Head of caudate nucleus (tissue), 42 donors: ENCODE measurements at places on chromosomes 6 and 20.

DNA sequence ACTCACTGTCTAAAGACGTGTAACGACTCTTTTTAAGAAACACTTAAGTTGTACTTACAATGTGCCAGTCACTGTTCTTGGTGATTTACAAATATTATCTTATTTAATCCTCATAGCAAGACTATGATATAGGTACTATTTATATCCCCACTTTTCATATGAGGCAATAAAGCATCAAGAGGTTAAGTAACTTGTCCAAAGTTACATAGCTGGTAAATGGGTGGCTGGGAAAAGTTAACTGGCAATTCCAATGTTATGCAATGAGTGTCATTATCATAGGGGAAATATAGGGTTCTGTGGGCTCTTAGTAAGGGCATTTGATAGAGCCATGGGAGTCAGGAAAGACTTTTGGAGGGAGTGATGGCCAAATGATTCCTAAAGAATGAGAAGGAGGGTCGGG is 21.4 kb upstream of the RIPOR2 start:
- DNase-seq = no peak

DNA sequence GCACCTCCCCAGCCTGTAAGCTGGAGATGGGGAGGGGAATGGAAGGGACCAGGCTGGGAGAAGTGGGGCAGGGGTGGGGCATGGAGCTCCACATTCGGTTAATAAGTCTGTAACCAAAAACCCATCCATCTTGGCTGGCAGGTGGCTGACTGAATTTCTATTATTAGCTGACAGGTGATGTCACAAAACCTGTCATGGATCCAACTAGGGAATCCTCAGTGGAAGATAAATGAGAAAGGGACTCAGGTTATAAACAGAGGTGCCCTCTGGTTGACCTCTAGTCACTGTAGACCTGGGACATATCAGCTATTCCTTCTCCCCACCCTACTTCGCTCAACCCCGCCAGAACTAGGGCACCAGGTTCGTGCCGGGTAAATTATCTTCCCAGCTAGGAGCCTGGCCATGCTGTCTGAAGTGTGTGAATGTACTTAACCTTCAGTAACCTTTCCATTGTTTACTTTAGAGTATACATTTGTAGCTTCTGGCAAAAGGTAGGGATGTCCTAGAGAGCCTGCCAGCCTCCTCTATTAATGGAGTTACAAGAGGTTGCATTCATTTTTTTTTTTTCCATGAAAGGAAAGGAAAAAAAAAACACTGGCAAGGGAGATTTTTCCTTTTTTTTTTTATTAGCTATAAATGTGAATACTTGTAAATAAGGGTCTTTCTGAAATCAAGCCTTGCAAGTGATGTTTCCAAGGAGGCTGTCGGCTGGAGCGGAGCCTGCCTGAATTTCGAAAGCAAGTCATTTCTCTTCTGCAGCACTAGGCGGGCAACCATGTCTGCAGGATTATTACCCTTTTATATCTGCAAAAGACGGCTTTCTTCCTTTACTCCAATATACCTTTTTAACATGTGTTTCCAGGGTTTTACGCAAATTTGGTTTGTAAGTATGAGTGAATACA is 135.9 kb downstream of the TMEM242 start:
- DNase-seq = no peak

DNA sequence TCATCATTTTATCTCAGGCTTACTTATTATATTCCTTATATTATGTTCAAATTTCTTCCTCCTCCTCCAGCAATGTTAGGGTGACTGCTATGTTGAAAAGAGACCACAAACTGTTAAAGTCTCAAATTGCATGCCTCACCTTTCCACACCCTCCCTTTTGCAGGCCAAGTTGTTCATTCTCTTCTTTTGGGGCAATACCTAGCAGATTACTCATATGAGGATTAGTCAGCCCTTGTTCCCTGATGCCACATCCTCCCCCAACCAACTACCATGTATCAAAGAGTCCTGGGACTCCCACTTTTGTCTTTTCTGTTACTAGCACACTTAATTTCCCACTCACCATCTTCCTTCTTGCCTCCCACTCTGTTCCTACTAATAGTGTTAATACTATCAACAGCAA is 434.7 kb downstream of the BCKDHB start:
- DNase-seq = peak; percentile 47

GRCh38 chr20:34385464-34385863 is 22.4 kb downstream of the ITCH start:
- DNase-seq = no peak

DNA sequence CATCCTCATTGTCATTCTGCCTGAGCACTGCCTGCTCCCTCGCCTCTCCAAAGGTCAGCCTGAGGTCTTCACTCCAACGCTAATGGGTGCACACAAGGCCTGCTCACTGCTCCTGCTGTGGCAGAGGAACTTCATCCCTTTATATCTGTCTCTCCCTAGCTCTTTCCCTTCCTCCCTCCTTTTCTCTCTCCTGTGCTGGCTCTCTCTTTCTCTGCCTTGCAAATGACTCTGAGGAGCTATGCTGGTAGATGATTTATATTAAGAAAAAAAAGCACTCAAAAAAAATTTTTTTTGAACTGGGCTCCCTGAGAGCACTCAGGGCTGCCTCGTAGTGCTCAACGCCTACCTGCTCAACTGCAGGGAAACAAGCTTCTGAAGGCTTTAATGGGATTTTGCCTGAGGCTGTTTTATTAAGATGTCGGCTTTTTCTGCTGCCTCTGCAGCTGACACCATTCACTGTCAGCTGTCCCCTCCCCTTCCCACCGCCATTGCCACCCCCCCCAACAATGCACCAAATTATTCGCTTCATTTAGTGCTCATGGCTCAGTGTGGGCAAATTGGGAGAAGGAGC is 137.7 kb upstream of the DEFB112 start:
- peak; percentile 33 for DNase-seq

GRCh38 chr6:40623932-40624331 is 36.8 kb upstream of the LRFN2 start:
- DNase-seq = no peak

GRCh38 chr6:55069132-55069781 is 105.1 kb upstream of the HCRTR2 start:
- peak; percentile 12 for DNase-seq

GRCh38 chr6:4687989-4688947 is 87.9 kb upstream of the CDYL start:
- DNase-seq = peak; percentile 51

DNA sequence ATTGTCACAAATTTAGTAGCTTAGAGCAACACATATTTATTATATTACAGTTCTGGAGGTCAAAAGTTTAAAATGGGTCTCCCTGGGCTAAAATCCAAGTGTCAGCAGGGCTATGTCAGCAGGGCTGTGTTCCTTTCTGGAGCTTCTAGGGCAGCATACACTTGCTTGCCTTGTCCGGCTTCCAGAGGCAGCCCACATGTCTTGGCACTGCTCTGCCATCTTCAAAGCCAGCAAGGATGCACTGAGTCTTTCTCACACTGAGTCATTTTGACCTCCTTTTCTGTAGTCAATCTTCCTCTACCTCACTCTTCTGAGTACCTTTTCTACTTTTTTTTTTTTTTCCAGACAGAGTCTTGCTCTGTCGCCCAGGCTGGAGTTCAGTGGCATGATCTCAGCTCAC is 39.0 kb downstream of the ADGRF4 start:
- no peak for DNase-seq

GRCh38 chr20:21862259-21862946 is 156.9 kb downstream of the PAX1 start:
- DNase-seq = no peak

GRCh38 chr6:126550323-126550722 is 210.4 kb downstream of the CENPW start:
- DNase-seq = no peak

DNA sequence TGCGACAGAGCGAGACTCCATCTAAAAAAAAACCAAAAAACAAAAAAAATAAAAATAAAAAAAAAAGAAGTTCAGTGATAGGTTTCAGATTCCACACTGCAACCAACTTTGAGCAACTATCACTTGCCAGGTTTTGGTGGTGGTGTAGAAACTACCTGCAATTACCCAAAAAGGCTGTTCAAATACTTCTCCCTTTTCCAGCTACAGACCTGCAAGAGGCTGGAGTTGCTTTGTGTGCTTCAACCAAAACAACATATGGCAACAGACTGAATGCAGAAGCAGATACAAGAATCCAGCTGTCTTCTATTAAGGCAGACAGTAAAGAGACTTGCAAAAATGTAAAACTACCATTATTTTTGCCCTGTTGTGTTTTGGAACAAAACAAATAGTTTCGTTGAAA is 9.3 kb upstream of the BCAS1 start:
- no peak for DNase-seq

GRCh38 chr20:5729348-5729747 is 20.9 kb upstream of the SHLD1 start:
- DNase-seq = no peak

DNA sequence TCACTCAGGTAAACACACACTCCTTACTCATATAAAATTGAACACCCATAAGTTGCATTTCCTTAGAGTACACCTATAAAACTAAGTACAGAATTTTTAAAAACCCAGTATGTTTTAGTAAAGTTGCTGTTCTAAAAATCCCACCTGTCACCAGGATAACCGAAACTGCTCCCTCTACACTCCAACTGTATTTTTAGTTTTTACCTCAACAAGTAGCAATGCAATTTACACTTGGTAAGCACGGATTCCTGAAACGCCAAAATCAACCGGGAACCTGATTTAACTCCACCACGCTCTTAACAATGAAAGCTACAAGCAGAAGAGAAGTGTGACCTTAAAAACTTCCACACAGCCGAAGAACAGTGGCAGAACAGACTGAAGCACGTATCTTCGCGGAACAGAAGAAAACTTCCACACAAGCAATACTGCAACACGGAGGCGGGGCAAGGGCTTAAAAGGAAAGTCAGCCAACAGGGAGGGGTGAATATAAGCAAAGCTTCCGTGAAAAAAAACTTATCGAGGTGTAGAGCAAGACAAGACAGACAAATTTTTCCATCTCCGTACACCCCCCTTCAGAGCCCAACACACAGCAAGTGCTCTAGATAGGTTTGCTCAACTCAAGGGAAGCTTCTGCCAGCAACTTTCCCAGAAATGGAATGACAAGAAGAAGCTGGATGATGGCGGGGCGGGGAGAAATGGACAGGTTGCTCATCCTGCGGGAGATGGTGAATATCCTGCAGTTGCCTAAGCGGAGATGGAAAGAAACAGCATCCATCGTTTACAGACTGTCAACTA is 1.4 kb downstream of the STAU1 start:
- peak; percentile 55 for DNase-seq

DNA sequence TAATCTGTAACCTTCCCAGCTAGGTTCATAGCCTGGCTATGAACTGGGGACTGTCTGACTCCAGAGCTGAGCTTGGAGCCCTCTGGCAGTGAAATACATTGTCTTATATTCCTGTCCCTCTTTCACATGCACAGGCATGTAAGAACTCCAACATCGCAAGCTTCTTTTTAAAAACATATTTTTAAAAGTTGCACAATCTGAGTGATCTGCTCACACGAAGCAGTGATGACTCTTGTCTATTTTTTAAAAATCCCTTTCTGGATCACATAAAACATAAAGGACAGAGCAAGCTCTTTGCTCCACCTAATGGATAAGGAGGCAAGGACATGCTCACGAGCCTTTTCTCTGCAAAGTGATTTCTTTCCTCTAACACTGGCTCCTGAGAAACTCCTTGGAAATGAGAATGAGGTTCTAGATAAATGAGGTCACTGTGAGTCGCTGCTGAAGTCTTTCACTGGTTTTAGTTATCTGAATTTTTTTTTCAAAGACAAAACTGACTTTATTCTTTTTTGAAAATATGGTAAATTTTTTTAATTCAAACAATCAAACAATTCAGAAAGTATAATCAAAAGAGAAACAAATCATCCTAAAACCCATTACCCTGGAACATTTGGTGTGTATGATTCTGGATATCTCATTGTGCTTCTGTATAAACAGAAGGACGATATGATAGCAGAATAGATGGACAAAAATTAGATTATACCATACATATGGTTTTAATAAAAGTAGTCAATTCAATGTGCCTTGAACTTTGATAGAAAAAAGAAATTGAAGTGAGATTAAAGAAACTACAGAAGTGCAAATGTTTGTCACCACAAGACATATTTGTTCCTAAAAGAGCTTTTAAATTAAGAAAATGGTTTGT is 30.8 kb downstream of the IL20RA start:
- no peak for DNase-seq

DNA sequence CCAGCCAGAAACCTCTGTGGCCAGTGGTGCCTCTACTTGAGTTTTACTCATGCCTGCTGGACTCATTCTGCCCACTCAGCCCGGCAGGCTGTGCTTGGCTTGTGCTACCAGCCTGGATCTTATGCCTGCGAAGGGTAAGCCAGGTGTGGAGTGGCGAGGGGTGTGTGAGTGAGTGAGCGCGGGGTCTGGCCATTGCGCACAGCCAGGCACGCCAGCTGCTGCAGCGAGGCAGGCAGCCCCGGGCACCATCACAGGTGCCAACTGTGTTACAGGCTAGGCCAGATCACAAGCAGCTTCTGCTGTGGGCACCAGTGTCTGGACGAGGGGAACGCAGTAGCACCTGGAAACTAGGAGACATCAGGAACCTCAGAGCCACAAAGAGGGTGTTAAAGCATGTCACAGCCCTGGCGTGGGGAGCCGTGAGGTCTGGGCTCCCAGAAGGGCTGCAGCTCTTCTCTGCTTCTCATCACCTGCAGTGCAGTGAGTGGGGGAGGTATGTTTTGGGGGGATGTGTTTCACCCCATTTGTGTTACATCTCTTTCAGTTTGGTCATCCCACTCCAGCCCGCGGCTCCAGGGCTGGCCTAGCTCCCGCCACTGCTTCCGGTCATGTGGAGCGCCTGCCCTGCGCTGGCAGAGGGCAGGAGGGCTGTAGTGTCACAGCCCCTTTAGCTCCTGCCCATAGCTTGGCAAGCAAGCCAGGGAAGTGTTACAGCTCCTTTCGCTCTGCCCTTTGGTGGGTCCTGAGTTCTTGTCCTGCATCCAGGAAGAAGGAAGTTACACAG is 379.7 kb upstream of the IMPG1 start:
- no peak for DNase-seq

DNA sequence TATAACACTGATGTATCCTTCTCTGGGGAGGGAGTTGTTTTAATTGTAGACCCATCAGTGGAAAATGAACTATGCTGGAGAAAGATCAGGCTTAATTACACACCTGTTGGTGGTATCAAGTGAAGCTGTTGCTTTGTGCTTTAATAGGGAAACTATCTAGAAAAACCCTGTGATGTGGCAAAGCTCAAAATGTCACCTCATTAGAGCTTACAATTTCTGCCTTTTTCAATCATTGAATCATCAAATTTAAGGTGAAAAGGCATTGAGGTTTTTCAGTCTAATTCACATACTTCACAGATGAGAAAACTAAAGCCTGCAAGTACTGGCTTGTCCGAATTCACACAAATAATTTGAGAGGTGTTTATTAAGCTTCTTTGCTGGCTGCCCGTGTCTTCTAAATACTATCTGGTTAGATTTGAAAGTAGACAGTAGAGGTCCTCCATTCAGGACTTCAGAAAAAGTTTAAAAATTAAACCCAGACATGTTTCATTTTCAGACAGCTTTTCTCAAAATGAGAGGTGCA is 143.3 kb upstream of the MAP3K7 start:
- DNase-seq = no peak

- no peak for DNase-seq
Measured at GRCh38 chr6:46917002-46917545, 4.7 kb downstream of the ADGRF5 start.

GRCh38 chr6:156994215-156995076 is 217.3 kb downstream of the ARID1B start:
- DNase-seq = no peak
